Fibroblast of lung (primary cell): ENCODE measurements at places on chromosomes 12 and 14. TPM values are rescaled to one million over a fixed set of nuclear protein-coding genes. Genes with fewer than 3 reads are reported as not detected.

The LDHB gene
- total RNA-seq: 628 and 699 TPM in 2 replicates

The ITGB7 gene
- 0.26 and 0.50 TPM in 2 replicates for total RNA-seq

The SLC10A1 gene
- total RNA-seq: not detected in 2 replicates

The ARHGAP9 gene
- total RNA-seq: under 0.01 TPM in 2 replicates

The CDK4 gene
- 183 and 257 TPM in 2 replicates for total RNA-seq

The SDR9C7 gene
- not detected in 2 replicates for total RNA-seq

The DNAAF2 gene
- 9.1 and 10.3 TPM in 2 replicates for total RNA-seq
